ENCODE measurements at places on chromosomes 7 and 10. TPM values are rescaled to one million over a fixed set of nuclear protein-coding genes. Genes with fewer than 3 reads are reported as not detected.

Gene HIPK2
- 108 TPM for total RNA-seq

Gene TRIM50
- total RNA-seq, result not detected

Gene LMOD2
- total RNA-seq, result not detected

Gene ACTL6B
- total RNA-seq, result not detected

Gene ADRA2A
- 11.5 TPM for total RNA-seq

Gene TEX36
- total RNA-seq, result not detected

Gene AGR2
- not detected for total RNA-seq

Gene PNLIP
- total RNA-seq, result 2.7 TPM

Gene MYO1G
- total RNA-seq, result 7.2 TPM

Gene VWC2
- total RNA-seq, result not detected

Gene WASHC2A
- 54.3 TPM for total RNA-seq

Gene STEAP2
- 73.2 TPM for total RNA-seq

Gene FAM241B
- total RNA-seq, result 6.6 TPM

Gene GSTO2
- total RNA-seq, result 1.7 TPM

Gene ZMIZ2
- total RNA-seq, result 64.5 TPM

Data from aorta (tissue), 5 donors.